ENCODE measurements at places on chromosomes 2 and 18. TPM values are rescaled to one million over a fixed set of nuclear protein-coding genes. Genes with fewer than 3 reads are reported as not detected.
A peak's percentile ranks its signal among the peaks of the same experiment; 100 is the strongest.

DNA sequence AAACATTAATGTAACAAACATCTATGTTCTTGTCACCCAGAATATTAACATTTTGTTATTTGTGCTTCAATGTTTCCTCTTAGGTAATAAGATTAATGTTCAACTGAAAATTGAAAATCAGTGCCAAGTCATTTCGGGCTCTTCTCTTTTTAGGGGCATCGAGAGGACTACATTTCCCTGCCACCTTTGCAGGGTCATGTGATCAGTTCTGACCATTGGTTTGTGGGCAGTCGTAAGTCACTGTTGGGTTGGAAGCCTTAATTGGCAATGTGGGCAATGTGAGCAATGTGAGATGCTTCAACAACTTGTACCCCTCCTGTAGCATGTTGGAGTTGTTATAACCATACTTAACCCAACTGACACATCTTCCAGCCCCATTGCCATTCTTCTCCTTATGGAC lies 10.1 kb upstream of the CYRIA start:
- peaks cover 21% of the 10 kb centered on the region for H3K27me3 ChIP-seq
- DNase-seq = no peak
- no peaks in the 10 kb centered on the region for H3K36me3 ChIP-seq
- no peaks in the 10 kb centered on the region for H3K4me1 ChIP-seq
- no peak overlapping the region for H3K4me3 ChIP-seq

DNA sequence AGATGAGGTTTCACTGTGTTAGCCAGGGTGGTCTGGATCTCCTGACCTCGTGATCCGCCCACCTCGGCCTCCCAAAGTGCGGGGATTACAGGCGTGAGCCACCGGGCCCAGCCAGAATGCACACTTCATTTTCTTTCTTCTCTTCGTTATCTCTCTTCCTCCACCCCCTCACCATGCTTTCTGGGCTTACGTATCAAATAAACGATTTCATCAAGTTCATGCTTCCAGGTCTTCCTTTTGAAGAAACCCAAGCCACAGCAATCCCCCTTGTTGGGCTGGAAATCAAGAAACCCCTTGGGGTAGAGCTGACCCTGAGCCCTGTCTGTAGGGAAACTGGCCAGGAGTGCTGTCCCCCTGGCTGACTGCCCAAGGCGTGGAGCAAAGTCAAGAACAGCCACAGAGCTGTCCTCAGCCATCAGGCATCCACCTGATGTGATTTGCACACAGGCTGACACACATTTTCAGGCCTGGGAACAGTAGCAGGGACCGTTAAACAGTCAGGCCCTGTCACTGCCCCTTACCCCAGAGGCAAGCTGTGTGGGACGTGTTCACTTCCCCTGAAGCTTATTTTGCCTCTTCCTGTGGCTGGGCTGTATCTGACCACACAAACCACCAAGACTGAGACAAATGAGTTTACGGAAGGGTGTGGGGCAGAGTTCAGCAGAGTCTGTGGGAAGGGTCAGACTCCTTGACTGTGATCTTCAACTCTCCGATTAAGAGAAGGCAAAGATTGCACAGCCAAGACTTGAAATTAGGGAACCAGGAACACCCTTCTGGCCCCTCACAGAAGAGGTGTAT lies 15.1 kb upstream of the NMUR1 start:
- H3K27ac ChIP-seq = peak overlapping the region; percentile 70
- no peaks in the 10 kb centered on the region for H3K27me3 ChIP-seq
- no peak overlapping the region for H3K4me3 ChIP-seq
- peaks cover 2% of the 10 kb centered on the region for H3K36me3 ChIP-seq
- no peak for DNase-seq

- no peaks in the 10 kb centered on the region for H3K36me3 ChIP-seq
- no peak for DNase-seq
- H3K4me3 ChIP-seq = no peak overlapping the region
Observed at GRCh38 chr2:37560241-37560848, 111.1 kb downstream of the CDC42EP3 start.

DNA sequence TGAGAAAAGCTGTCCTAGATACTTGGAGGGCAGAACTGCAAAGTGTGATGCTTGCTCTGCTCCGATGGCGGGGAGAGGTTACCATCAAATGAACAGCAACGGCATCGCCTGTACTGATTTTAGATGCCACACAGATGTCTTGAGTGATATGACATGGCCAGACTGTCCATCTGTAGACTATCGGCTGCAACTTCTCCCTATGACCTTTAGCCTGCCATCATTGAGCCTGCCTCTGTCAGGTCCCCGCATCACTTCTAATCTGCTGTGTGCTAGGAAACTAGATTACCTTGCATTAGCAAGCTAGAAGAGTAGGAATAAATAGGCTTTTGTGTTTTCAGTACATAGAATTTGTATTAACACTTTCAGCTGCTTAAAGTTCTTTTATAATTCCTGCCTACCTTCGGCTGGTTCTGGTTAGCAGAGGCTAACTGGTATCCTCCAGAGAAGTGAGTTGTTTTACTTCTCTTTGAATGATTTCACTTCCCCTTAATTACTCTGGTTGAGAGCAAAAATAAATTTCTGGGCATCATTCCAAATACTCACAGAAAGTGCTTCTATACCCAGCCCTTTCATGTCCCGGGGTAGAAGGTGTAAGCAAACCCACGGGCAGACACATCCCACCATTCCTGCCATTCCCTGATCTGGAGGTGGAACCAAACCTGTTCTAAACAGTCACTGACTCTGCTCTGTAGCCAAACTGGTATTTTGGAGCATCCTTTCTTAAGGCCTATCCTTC lies 24.0 kb downstream of the GAREM2 start:
- peaks cover 55% of the 10 kb centered on the region for H3K36me3 ChIP-seq
- DNase-seq = no peak
- H3K4me3 ChIP-seq = no peak overlapping the region

DNA sequence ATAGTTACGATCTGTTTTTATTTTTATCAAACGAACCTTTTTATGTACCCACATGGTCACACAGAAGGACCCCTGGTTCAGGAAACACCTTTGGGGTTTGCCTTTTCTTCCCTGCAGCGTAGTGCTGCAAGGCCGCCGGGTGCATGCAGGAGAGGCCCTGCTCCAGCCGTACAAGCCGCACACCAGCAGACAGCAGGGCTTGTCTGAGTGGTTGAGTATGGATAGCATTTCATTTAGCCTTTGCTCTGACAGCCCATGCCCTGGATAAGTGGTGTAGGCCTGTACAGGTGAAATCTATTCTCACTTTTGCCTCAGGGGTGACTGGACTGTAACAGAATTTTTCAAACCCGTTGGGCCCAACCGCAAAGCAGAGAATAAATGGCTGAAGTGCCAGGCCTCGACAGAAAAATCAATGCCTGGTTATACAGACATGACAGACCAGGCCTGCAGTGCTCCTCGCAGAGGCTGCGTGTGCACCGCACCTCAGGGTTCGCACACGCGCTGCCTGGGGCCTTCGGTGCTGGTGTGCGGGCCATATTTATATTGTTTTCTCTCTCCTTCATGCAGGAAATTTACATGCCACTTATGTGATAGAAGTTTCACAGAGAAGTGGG lies 279.1 kb downstream of the ZNF407 start:
- no peak overlapping the region for H3K27ac ChIP-seq
- H3K4me3 ChIP-seq = no peak overlapping the region
- peaks cover 3% of the 10 kb centered on the region for H3K4me1 ChIP-seq
- no peaks in the 10 kb centered on the region for H3K27me3 ChIP-seq
- DNase-seq = no peak
- H3K36me3 ChIP-seq = peaks cover 5% of the 10 kb centered on the region

GRCh38 chr2:226892729-226893128 lies 56.9 kb downstream of the RHBDD1 start:
- H3K4me3 ChIP-seq = no peak overlapping the region
- peaks cover 49% of the 10 kb centered on the region for H3K4me1 ChIP-seq
- H3K27me3 ChIP-seq = no peaks in the 10 kb centered on the region
- no peak for DNase-seq
- H3K36me3 ChIP-seq = peaks cover 8% of the 10 kb centered on the region

- H3K36me3 ChIP-seq = peaks cover 33% of the 10 kb centered on the region
- H3K4me3 ChIP-seq = no peak overlapping the region
- no peak for DNase-seq
- no peaks in the 10 kb centered on the region for H3K27me3 ChIP-seq
- H3K4me1 ChIP-seq = peaks cover 54% of the 10 kb centered on the region
Observed at GRCh38 chr2:30239986-30240752, 8.8 kb downstream of the LBH start.

DNA sequence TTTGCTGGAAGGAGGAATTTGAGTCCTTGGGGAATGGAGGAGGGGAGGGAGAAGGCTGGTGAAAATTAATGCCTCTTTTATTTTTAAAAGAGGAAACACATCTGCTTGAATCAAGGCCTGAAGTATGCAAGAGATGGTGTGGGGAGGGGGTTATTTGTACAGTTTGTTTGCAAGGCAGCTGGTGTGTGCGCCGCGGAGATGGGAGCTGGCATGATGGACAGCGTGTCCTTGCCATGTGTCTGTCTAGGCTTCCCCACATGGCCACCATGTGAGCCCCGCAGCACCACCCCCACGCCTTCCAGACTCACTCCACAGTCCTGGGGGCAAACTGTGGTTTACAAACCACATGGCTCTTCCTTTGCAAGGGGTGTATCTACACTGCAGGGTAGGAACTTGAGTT lies 154.8 kb upstream of the APCDD1 start:
- H3K4me3 ChIP-seq = no peak overlapping the region
- H3K36me3 ChIP-seq = peaks cover 2% of the 10 kb centered on the region
- H3K27ac ChIP-seq = peak overlapping the region; percentile 69
- no peak for DNase-seq
- H3K27me3 ChIP-seq = no peaks in the 10 kb centered on the region

DNA sequence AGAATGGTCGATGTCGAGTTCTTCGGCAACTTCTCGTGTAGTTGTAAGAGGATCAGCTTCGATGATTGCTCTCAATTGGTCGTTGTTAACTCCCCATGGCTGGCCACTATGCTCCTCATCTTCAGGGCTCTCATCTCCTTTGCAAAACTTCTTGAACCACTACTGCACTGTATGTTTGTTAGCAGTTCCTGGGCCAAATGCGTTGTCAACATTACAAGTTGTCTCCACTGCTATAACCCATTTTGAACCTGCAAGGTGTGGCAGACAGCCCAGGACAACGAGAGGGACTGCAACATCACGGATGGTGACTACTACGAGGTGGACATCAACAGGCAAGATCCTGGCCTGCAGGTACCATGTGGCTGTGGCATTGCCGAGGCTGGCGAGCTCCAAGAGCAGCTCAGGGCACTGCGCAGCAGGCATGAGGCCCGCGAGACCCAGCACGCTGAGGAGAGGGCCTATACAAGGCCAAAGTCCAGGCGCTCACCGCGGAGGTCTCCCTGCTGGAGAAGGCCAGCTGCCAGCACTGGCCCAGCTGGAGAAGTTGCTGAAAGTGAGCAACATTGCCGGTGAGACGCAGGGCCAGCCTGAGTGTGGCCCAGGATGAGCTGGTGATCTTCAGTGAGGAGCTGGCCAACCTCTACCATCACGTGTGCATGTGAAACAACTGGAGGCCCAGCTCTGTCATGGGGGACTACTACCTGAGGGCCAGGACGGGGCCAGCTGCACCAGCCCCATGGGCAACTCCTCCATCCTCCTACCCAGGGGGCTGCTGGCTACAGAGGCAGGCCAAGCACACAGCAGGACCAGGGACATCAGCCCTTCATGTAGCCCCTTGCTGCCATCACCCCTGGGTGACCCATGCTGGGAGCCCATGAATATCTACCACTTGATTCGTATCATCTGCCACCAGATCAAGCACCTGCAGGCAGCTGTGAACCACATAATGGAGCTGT lies 20.2 kb downstream of the CLK1 start:
- no peaks in the 10 kb centered on the region for H3K36me3 ChIP-seq
- H3K27me3 ChIP-seq = no peaks in the 10 kb centered on the region
- H3K4me3 ChIP-seq = no peak overlapping the region
- DNase-seq = peak; percentile 89
- H3K4me1 ChIP-seq = no peaks in the 10 kb centered on the region

DNA sequence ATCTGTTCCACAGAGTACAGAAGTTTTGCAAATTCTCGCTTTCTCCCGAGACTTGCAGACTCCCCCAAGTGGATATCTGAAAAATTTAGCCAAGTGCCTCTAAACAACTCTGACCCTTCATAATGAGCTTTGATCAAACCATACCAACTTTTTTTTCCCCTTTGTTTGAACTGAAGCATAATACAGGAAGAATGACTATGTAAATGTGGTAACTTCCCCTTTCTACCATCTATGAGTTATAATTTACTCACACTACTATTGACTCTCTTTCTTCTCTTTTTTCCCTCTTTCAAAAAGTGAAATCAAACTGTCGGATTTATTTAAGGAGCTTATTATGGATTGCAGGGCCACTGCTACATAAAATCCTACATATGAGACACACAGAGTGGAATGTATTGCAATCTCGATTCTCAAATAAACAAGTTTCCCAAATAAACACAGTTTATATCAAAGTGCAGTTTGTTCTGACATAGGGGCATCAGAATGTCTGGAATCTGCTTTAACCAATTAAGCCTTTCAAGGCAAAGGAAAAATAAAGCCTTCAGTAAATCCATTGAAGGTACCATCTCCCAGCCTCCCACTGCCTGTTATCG lies 1.4 kb upstream of the ZNF804A start:
- DNase-seq = no peak
- H3K27me3 ChIP-seq = peaks cover 58% of the 10 kb centered on the region
- no peak overlapping the region for H3K4me3 ChIP-seq
- no peak overlapping the region for H3K27ac ChIP-seq
- H3K4me1 ChIP-seq = peaks cover 16% of the 10 kb centered on the region

DNA sequence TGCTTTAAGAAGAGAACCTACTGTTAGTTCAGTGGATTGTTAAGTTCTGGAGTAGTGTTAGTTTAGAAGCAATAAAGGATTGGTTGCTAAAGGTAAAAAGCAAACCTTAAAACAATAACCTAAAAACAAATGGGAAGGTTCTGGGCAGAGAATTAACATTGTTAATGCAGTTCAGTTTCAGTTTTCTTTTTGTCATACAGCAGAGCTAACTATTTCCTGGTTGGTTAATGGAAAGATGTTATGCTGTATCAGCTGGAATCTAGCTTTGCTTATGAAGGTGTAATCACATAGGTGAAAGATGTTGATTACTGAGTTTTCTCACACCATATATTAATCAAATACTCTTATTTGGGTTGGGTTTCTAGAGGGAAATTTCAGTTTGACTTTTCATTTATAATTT lies 23.8 kb downstream of the SMAD4 start:
- no peak for DNase-seq
- no peak overlapping the region for H3K27ac ChIP-seq
- peaks cover 13% of the 10 kb centered on the region for H3K4me1 ChIP-seq
- no peak overlapping the region for H3K4me3 ChIP-seq
- no peaks in the 10 kb centered on the region for H3K27me3 ChIP-seq

Gene TMEM127
- total RNA-seq = 52.5 TPM

Gene CPLX4
- total RNA-seq = not detected

Gene ATOH8
- 2.7 TPM for total RNA-seq

Gene AGXT
- not detected for total RNA-seq

Gene CYBRD1
- total RNA-seq = 84.5 TPM

Gene POTEJ
- not detected for total RNA-seq
